Sigmoid colon (tissue), 7 donors: ENCODE measurements at places on chromosomes 11 and 22.

DNA sequence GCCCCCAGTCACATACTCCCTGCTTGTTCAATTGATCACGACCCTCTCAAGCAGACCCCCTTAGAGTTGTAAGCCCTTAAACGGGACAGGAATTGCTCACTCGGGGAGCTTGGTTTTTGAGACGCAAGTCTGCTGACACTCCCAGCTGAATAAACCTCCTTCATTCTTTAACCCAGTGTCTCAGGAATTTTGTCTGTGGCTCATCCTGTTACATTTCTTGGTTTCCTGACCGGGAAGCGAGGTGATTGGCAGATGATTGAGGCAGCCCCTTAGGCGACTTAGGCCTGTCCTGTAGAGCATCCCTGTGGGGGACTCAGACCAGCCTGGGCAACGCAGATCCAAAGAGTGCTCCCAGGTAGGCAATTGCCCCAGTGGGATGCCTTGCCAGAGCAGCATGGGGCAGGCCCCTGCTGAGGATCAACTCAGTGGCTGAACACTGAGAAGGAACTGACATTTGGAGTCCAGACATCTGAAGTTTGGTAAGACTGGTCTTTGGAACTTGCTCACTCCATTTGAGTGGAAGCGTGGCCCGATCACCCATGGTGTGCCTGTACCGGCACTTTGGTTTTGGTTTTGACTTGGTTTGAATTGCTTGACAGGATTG lies 51.5 kb downstream of the NEU3 start:
- no peak for DNase-seq

- DNase-seq = no peak
Measured at GRCh38 chr11:17695454-17696441, 23.6 kb upstream of the MYOD1 start.

DNA sequence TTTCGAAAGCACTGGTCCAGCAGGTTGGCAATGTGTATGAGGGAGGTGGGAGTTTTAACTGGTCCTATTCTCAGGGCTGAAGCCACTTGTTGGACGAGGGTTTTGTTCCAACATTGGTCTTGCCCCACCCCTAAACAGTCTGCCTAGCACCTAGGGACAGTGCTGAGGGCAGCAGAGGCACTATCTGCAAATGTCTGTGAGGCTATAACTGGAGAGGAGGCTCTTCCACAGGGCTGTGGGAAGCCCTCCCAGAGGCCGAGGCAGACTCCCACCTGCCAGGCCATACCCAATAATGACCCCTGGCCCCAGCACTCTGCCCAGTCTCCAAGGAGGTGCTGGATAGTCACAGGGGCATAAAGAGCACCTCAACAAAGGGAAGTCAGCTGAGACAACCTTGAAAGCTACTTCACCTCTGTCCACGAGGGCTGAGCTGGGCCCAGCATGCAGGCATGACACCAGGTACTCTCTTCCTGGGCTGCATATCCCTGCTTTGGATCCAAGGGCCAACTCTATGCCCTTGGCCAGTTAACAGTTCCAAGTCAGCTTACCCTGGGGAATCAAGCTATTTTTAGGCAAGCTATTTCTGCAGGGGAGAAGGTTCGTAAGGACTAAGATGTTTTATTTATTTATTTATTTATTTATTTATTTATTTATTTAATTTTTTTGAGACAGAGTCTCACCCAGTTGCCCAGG lies 40.2 kb upstream of the SLC25A1 start:
- DNase-seq = no peak

GRCh38 chr11:62061356-62062222 lies 62.2 kb upstream of the INCENP start:
- peak; percentile 42 for DNase-seq

- DNase-seq = no peak
Measured at GRCh38 chr11:12381875-12382274, 4.5 kb downstream of the PARVA start.

DNA sequence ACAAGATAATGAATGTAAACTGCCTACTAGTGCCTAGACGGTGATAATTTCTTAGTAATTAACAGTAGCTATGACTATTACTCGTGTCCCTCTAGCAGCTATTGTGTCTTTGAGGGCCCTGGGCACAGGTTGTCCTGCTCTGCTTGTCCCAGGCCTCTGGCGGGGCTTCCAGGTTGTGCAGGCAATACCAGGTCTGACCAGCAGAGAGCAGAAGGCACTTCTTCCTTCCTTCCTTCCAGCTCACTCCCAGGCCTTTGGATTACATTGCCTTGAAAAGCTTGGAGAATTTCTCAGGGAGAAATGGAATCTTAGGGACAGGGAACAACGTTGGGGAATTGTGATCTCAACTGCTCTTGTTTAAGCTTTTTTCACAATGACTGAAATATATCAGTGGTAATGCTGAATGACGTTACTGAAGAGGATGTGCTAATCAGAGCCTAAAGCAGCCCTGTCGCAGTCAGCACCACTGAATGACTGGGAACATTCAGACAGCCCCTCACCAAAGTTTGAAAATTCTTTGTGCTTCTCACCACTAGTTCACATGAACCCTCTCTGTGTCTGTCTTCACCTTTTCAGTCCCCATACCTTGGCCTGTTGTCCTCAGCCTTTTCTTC lies 8.4 kb upstream of the CCKBR start:
- peak; percentile 86 for DNase-seq

GRCh38 chr11:34810107-34810562 lies 106.0 kb downstream of the APIP start:
- DNase-seq = no peak

DNA sequence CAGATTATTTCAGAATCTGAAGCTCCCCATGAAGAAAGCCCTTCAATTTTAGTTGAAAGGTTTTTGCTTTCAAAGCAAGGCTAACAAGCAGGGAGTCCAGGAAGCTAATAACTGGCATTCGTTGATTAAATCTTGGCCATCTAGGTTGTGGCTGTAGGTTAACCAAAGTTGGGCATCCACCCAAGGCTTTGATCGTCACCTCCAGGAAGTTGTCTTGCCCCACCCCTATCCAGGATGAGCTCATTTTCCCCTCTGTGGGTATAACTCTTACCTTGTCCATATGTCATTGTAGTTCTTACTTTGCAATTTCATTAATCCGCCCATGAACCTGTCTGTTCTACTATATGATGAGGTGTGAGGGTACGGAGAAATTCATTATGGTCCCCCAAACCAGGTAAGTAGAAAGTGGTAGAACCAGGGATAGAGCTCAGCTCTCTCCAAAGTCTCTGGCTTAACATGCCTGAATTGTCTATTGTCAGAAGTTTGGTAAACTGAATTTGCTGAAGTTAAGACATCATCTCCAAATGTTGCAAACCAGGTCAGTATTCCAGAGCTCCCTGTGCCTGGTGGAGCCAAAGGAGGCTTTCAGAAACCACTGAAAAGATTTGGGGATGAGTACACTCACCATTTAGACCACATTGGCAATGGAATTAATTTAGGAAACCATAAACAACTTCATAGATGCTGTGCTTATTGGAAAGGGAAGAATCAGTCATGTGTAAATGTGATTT lies 97.1 kb downstream of the CD44 start:
- DNase-seq = no peak

DNA sequence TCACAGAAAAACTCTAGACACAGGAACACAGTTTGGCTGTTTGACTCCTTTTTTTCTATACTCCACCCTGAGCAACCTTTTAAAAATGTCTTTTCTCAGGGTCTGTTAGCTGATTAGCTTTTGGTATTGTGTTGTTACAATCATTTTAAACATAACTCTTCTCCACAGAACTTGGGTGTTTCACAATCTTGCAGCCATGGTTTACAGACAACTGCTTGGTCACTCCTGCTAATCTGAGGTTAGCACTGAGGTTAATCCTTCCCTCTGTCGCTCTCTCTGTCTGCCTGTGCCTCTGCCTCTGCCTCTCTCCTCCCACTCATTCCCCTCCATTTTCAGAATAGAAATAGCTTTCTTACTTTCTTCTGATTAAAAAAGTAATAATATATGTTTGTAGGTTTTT lies 62.4 kb upstream of the ZBED5 start:
- no peak for DNase-seq

- no peak for DNase-seq
Measured at GRCh38 chr11:14384338-14384737, 25.4 kb upstream of the RRAS2 start.

DNA sequence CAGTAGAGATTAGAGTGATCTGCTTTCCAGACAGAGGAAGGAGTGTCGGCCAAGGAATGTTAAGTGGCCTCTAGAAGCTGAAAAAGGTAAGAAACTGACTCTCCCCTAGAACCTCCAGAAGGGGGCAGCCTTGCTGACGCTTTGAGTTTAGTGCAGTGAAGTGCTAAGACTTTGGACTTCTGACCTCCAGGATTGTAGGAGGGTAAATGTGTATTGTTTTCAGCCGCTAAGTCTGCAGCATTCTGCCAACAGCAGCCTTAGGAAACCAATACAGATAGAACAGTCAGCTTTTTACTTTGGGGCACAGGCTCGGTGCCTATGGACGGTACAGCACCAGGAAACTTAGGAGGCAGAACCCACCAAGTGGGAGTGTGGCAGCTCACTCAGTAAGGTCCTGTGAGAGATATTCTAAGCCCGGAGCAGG lies 3.6 kb upstream of the TBC1D22A start:
- DNase-seq = no peak

DNA sequence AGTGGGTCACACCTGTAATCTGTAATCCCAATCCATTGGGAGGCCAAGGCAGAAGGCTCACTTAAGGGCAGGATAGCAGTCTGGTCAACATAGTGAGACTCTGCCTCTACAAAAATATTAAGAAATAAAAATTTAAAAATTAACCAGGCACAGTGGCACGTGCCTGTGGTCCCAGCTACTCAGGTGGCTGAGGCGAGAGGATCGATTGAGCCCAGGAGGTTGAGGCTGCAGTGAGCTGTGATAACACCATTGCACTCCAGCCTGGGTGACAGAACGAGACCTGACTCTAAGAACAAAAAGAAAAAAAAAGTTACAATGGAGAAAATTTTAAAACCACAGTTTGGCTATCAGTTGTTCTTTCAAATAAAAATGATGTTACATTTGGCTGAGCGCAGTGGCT lies 13.4 kb upstream of the SYNGR1 start:
- no peak for DNase-seq

DNA sequence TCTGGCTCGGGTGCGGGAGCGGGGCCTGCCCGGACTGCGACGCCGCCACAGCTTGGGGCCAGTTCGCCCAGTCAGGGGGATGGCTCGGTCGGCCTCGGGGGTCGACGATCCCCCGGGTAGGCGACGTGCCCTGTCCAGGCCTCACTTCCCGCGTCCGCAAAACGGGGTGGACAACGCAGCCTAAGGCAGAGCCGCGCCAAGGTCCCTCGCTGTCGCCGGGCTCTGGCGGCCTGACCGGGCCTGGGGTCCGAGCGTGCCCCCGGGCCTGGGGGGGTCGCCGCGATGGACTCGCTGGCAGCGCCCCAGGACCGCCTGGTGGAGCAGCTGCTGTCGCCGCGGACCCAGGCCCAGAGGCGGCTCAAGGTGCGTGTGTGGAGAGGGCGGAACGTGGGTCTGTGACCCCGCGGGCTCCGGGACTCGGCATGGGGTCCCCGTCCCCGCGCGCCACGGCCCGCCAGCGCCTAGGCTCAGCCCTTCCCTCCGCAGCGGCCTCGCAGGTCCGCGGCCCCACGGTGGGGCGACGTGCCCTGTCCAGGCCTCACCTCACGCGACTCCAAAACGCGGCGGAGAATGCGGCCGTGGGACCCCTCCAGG lies 4.2 kb downstream of the SEPTIN5 start:
- no peak for DNase-seq

DNA sequence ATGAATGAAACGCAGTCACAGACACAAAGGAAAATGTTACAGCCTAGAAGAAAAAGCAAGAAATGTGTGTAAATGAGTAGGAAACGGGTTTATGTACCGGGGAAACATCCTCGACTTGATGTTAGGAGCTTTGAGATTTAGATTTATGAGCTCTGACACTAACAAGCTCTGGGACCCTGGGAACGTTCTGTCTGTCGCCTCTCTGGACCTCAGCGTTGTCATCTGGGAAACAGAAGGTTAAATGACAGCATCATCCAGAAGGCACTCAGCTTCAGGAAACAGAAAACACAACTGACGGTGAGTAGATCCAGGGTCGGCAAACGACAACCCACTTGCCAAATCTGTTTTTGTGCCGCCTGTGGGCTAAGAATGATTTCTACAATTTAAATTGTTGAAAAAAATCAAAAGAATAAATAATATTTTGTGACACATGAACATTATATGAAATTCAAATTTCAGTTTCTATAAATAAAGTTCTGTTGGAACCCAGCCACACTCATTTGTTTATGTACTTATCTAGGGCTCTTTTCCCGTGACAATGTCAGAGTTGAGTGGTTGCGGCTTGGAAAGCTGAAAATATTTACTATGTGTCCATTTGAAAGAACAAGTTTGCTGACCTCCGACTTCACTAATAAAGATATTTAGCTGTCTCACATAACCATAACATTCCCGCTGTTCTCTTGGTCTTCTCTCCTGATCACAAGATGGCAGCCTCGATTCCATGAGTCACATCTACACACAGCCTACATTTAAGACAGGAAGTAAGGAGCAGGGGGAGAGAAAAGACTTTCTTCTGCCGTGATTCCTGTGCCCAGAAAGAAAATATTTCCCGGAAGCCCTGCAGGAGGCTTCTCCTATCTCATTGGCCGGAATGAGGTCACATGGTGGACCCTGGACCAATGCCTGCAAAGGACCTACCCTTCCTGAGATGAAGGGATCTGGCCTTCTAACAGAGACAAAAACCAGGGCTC lies 47.1 kb upstream of the SYT13 start:
- DNase-seq = peak; percentile 85

GRCh38 chr11:30583476-30584280 lies 2.5 kb downstream of the MPPED2 start:
- DNase-seq = peak; percentile 70

DNA sequence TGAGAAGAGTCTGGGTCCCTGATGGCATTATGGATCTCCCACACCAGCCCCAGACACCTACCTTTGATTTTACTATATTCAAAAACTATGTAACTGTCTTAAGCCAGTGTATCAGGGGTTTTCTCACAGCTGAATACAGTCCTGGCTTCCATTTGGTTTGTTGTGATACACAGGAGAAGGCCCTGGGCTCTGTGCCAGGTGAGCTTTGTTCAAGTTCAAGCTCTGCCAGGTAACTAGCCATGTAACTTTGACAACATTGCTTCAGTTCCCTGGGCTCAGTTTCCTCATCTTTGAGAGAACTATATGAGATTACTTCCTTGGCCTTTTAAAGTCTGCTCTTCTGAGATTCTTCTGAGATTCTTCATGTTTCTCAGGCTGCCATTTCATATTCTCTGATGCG lies 327.5 kb upstream of the TENM4 start:
- DNase-seq = no peak

- no peak for DNase-seq
Measured at GRCh38 chr11:8032122-8032521, 45.0 kb downstream of the EIF3F start.
